ENCODE measurements at places on chromosomes 1 and 21.

- no peak for DNase-seq
Measured at GRCh38 chr1:160569806-160570205, 9.5 kb downstream of the CD84 start.

- DNase-seq = no peak
Measured at GRCh38 chr1:47624531-47624930, 186.7 kb downstream of the FOXD2 start.

GRCh38 chr1:184160236-184160635 lies 108.7 kb downstream of the TSEN15 start:
- DNase-seq = no peak

GRCh38 chr1:203448521-203449061 lies 27.0 kb upstream of the PRELP start:
- no peak for DNase-seq

DNA sequence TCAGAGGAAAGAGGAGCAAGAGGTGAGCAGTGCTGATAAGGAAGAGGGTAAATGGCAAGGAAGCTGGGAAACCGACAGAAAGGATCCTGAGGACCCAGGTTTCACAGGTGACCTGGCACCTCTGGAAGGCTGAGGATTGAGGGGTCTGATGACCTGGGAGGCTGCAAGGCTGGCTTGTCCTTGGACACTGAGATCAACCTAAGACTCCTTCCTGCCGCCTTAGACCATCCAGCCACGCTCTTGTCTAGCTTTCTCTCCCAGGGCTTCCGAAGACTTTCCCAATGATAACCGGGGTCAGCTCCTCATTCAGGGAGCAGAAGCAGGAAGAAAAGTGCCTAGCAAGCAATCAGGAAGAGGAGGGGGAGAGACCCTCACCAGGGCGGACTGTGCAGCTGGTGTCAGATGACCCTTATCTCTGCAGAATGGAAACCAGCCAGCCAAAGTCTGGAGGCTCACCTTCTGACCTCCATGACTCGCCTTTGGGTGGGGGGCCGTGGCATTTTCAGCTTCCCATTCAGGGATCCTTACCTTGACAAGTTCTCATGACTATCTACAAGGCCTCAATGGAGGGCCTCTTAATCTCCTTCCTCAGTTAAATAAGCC lies 77.7 kb downstream of the CAPZB start:
- DNase-seq = no peak

- DNase-seq = no peak
Measured at GRCh38 chr1:100481303-100481702, 56.6 kb upstream of the GPR88 start.

GRCh38 chr1:53878492-53879105 lies 11.0 kb downstream of the YIPF1 start:
- DNase-seq = no peak

GRCh38 chr1:27143401-27143800 lies 11.5 kb downstream of the SLC9A1 start:
- DNase-seq = no peak

GRCh38 chr21:45407629-45408247 lies 2.8 kb downstream of the COL18A1 start:
- DNase-seq = no peak

DNA sequence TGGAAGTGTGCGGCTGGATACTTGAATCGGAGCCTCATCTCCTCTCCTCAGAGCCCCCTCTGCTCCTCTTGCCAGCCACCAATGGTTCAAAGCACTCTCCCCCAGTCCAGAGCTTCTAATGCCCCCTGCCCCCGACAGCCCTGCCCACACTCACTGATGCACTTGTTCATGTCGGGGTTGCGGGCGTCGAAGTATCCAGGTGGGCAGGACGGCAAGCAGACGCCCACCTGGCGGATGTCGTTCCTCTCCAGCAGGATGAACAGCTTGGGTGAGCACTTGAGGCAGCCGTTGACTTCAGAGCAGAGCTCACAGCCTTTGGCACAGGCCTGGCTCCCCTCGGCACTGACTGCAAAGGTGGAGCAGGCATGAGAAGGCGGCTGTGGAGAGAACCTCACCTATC lies 18.4 kb downstream of the RSPO1 start:
- DNase-seq = no peak

DNA sequence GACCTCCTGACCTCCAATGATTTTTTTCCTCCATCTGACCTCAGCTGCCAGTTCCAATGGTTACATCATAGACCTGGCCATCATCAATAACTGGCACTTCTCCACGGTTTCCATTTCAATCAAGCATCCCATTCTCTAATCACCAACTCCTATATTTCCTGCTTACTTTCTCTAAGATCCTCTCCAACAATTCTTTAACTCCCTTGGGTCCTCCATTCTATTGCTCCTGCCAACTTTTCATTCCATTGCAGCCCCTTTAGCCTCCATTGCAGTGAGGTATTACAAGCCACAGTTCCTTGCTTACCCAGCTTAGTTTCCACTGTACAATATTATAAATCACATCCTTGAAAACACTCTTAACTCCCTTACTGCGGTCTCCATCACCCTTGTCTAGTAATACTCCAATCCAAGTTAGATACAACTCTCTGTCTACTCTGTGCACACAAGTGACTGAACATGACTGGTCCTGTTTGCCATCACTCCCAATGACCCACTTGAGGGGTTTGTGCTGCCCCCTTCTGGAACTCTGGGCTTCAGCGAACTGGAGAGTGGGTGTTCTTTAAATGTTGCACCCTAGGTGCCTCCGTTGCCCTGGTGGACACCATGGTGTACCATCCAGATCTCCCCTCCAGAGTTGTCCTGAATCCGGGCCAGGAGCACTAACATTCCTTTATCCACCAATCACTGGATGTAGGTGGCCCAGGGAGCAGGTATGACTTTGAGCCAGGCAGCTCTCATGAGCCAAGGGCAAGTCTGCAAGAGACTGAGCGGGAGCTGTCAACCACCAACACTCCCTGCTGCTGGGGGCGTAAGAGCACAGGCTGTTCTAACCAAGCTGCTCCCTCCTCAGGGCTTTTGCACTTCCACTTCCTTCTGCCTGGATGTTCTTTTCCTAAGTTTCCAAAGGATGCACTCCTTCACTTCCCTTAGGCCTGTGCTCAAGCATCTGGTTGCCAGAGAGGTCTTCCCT lies 3.7 kb upstream of the FNDC7 start:
- no peak for DNase-seq

DNA sequence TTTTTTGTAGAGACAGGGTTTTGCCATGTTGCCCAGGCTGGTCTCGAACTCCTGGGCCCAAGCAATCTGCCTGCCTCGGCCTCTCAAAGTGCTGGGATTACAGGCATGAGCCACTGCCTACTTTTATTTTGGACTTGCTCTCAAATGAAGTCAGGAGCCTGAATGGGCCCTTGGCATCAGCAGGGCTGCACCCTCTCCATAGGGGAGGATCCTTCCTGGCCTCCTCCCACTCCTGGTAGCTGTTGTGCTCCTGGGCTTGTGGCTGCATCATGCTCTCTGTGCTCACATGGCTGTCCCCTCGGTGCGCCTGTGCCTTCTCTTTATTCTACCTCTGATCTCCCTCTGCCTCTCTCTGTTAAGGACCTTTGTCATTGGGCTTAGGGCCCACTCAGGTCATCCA lies 46.4 kb upstream of the DISP3 start:
- no peak for DNase-seq

DNA sequence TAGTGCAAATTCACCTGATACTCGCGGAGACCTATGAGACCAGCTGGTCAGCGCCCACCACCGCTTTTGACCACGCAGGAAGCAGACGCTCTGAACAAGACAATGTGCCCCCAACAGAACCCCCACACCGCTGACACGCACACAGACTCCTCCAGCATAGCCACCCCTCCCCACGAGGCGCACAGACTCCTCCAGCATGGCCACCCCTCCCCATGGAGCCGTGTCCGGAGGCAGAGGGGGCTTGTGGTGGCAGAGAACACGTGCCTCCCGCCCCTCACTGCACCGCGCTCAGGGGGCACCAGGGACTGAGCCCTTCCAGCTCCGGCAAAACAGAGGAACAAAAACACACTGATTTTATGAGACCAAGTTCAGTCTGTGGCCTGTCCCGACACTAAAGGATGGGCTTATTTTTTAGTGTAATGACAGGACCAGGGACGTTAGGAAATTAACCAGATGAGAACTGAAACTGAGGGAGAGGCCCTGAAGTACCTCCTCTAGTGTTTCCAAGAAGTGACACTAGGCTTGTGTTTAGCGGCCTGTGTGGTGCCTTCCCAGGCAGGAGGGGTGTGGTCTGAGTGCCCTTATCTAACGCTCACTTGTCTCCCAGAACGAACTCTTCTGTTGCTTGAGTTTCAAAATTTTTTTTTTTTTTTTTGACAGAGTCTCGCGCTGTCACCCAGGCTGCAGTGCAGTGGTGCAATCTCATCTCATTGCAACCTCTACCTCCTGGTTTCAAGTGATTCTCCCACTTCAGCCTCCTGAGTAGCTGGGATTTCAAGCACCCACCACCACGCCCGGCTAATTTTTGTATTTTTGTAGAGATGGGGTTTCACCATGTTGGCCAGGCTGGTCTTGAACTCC lies 10.0 kb upstream of the AGPAT3 start:
- no peak for DNase-seq
